ENCODE measurements at places on chromosomes 11 and 22. TPM values are rescaled to one million over a fixed set of nuclear protein-coding genes. Genes with fewer than 3 reads are reported as not detected.

DRD2 gene
- 0.42 TPM for total RNA-seq

GRCh38 chr11:58493676-58494075 is 14.2 kb downstream of the OR5B21 start:
- no peak for DNase-seq

CCDC116 gene
- 0.69 TPM for total RNA-seq

DNA sequence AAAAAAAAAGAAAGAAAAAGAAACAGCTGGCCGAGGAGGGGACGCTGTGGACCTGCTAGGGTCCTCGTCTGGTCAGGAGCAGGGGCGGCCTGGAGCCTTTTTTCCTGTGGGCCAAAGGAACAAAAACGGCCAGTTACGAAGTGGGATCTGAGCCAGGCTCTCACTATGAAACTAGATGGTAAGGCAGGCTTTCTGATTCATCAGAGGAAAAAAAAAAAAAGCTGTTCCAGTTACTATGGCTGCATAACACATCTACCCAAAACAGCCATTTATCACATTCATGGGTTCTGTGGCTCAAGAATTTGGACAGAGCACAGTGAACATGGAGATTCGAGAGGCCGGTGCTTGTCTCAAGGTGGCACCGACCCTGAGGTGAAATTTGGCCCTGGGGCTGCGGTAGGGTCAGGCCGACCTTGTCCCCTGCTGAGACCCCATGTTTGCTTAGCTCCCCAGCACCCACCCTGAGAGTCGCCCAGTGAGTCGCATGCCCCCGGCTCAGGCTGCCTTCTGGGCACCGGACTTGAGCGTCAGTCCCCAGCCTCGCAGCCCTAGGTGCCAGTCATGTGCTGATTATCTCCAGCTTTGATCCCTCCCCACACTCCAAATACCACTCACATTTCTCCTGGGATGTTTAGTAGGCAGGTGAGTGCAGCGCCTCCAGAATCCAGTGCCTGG is 34.2 kb downstream of the MRGPRD start:
- DNase-seq: peak; percentile 75

HOATZ gene
- total RNA-seq: 1.8 TPM

GRCh38 chr22:44493206-44493605 is 4.8 kb downstream of the RTL6 start:
- DNase-seq: no peak

FGF4 gene
- not detected for total RNA-seq

- DNase-seq: no peak
These were observed 94.9 kb upstream of the SEPTIN5 start for GRCh38 chr22:19619144-19620009.

- no peak for DNase-seq
These were observed 6.5 kb downstream of the TMEM25 start for GRCh38 chr11:118537409-118537980.

GRCh38 chr11:62245271-62245753 is 3.3 kb downstream of the SCGB1D2 start:
- DNase-seq: no peak

All from ovary (tissue), 10 donors.